ENCODE measurements at places on chromosomes 4 and X. TPM values are rescaled to one million over a fixed set of nuclear protein-coding genes. Genes with fewer than 3 reads are reported as not detected.
A peak's percentile ranks its signal among the peaks of the same experiment; 100 is the strongest.

The FGF5 gene
- total RNA-seq = not detected

The ASB5 gene
- not detected for total RNA-seq

The LRIT3 gene
- 0.47 TPM for total RNA-seq

The VSIG1 gene
- total RNA-seq = 0.07 TPM

The TCEAL2 gene
- not detected for total RNA-seq

The ODAM gene
- total RNA-seq = not detected

The ZDHHC15 gene
- total RNA-seq = not detected

The HMGN5 gene
- 3.0 TPM for total RNA-seq

The GPAT3 gene
- total RNA-seq = 36.7 TPM

The UGT2B11 gene
- total RNA-seq = not detected

The TXK gene
- 1.7 TPM for total RNA-seq

- H3K36me3 ChIP-seq = no peaks in the 10 kb centered on the region
- H3K27ac ChIP-seq = no peak overlapping the region
- no peaks in the 10 kb centered on the region for H3K27me3 ChIP-seq
- H3K4me3 ChIP-seq = no peak overlapping the region
Measured at GRCh38 chrX:108131471-108131870, 39.9 kb downstream of the ATG4A start.

DNA sequence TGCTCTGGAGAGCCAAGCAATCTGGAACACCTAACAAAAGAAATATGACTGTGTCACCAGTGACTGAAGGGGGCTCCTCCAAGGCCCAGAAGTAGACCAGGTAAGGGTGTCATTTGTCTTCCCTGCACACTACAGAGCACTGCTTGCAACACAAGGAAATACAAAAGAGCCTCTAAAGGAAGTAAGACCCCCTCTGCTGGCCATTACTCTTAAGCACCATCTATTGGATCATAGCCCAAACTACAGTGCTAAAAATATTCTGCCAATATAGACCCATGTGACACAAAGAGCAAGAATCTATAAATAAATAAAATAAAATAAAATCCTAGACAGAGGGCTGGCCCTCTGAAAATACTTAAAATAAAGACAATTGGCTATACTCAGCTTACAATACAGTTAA lies 528.7 kb downstream of the TMA16 start:
- H3K36me3 ChIP-seq = no peaks in the 10 kb centered on the region
- H3K4me1 ChIP-seq = no peaks in the 10 kb centered on the region
- no peaks in the 10 kb centered on the region for H3K27me3 ChIP-seq
- DNase-seq = peak; percentile 12
- H3K4me3 ChIP-seq = no peak overlapping the region
- H3K27ac ChIP-seq = no peak overlapping the region

DNA sequence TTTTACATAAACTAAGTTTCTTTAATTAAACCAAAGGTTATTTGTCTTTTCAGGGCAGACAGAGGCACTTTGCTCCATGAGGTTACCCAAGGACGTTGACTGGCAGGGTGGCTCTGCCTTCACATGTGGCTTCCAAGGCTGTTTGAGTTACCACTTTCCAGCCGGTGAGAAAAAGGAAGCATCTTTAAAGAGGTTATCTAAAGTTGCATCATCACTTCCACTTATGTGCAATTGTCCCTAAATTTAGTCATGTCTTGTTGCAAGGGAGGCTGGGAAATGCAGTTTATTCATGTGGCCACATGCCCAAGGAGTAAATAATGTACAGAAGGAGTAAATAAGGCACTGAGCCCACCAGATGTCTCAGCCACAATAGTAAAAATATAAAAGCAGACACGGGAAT lies 29.0 kb upstream of the RAP1GDS1 start:
- no peaks in the 10 kb centered on the region for H3K4me1 ChIP-seq
- no peak for DNase-seq
- H3K27ac ChIP-seq = no peak overlapping the region
- H3K27me3 ChIP-seq = no peaks in the 10 kb centered on the region
- no peak overlapping the region for H3K4me3 ChIP-seq
- H3K36me3 ChIP-seq = no peaks in the 10 kb centered on the region

GRCh38 chr4:121472937-121473721 lies 92.3 kb upstream of the QRFPR start:
- no peaks in the 10 kb centered on the region for H3K36me3 ChIP-seq
- H3K27ac ChIP-seq = no peak overlapping the region
- no peaks in the 10 kb centered on the region for H3K4me1 ChIP-seq

DNA sequence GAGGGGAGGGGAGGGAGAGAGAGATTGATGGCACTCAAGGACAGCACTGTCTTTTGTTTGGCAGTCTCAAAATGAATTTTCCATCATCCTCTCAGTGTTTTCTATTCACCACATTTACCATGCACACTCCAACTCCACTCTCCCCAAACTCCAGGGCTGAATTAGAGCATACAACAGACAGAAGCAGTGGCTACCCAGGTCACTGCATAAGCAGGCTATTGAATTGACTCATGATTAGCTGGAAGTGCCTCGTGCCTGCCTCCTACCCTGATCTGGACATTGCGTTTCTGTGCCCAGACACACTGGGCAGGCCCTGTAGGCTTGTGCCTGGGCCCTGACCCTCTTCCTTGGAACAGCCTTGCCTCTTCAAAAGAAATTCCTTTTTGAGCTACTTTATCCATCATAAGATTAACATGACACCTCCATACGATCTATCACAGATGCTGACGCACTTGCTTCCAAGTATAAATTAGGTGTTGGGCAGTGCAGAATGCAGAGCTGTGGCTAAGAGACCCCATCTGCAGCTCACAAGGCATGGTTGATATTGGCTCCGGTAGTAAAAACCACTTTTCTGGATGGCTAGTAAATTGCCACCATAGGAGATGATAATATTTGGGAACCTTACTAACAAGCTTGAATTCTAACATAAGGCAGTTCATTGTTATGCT lies 752.9 kb downstream of the RPA4 start:
- H3K27ac ChIP-seq = no peak overlapping the region
- H3K4me1 ChIP-seq = no peaks in the 10 kb centered on the region
- H3K27me3 ChIP-seq = no peaks in the 10 kb centered on the region

DNA sequence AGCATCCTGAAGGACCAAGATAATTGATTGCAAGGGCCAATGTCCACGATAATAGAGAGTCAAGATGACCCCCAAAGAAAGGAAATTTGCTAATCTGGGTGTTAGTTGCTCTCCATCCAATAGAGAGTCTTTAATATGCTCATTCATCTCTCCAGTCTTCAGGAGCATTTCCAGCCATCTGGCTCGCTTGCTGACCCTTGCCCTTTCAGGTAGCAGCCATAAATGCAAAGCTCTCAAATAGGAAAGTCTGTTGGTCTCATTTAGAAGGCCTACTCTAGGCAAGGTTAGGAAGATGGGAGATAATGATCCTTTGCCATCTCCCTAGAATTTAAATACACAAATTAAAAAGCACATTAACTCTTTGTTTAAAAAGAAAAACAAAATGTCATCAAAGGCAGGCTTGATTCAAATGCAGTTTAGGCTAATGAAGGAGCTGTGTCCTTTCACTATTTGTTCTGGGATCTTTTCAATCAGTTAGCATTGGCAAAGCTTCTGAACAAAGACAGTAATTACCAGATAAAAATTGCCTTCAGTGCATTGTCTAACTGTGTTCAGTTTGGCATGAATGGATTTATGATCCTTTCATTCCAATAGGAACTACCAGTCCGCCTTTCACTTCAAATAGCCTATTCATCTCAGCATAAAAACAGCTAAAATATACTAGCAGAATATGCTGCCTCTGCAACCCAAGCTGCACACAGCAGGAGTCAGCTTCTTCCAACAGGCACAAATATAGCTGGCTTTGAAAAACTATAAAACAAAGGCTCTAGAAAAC lies 49.6 kb upstream of the ATXN3L start:
- H3K4me1 ChIP-seq = no peaks in the 10 kb centered on the region
- no peak for DNase-seq

DNA sequence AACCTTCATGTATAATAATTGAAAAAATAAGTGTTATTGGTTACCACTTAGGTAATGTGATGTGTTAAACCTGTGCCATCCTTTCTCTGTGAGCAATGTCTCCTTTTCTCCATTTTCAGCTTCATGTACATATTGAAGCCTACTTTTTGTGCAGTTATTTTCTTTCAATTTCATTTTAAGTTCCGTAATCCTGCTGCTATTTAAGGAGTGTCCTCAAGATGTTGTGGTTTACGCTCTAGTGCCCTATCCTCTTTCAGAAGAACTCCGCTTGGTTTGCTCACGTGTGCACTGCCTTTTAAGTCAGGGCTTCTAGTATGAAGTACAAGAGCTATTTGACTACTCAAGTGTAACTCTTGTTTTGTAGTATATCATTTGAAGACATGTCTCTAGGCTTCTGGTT lies 2253.2 kb upstream of the TENM3 start:
- no peak for DNase-seq
- H3K36me3 ChIP-seq = no peaks in the 10 kb centered on the region
- no peaks in the 10 kb centered on the region for H3K27me3 ChIP-seq
- no peaks in the 10 kb centered on the region for H3K4me1 ChIP-seq

DNA sequence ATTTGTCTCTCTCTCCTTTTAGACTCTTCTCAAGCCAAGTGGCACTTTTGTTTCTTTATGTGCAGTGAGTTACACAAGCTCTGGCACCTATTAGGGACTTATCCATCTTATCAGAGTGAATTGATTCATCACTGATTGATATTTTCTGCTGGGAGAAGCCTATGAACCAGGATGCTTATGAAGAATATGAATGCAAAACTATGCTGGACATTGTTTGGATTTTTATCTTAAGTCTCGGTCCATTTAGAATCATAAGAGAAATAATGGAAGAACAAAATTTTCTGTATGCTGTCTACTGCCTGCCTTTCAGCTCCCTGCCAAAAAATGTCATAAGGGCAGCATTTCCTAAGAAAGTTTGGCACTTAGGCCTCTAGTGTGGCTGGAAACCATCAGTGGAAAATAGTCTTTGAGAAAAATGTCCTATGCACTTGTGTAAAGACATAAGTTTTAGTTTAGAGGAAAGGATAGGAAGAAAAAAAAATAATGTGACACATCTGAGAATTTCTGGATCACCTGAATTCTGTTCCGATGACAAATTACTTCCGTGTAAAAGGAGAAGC lies 365.7 kb upstream of the MAD2L1 start:
- no peak overlapping the region for H3K4me3 ChIP-seq
- no peaks in the 10 kb centered on the region for H3K4me1 ChIP-seq
- DNase-seq = no peak
- H3K27ac ChIP-seq = no peak overlapping the region
- no peaks in the 10 kb centered on the region for H3K27me3 ChIP-seq
- no peaks in the 10 kb centered on the region for H3K36me3 ChIP-seq

All from HCT116 (cell line).